ENCODE measurements at places on chromosomes 6 and 20. TPM values are rescaled to one million over a fixed set of nuclear protein-coding genes. Genes with fewer than 3 reads are reported as not detected.

GRCh38 chr6:44131892-44132291, 4.5 kb downstream of the TMEM63B start:
- DNase-seq, result no peak

DNA sequence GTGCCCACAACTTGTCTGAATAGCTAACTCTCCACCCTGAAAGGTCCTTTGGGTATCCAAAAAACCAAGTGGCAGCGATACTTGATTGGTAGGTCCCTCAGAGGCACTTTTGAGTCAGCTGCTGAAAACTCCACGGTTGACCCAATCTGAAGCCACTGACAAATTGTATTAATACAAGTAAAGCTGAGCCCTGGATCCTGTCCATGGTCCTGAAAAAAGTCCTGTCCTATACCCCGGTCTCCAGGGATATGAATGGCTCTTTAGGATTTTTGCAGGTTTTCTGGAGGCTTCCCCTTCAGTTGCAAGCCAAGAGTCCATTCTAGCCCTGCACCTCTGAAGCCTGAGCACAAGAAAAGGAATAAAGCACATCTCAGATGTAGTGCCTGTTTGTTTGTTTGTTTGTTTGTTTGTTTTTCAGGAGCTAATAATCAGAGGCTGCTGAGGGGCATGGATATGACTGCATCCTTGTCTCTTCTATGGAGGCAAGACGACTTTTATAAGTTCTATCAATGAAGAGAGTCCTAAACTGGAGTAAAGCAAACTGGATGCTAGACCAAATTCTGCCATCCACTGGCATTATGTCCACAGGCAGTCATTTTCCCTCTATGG, 1.7 kb upstream of the SLC12A5 start:
- no peak for DNase-seq

DNA sequence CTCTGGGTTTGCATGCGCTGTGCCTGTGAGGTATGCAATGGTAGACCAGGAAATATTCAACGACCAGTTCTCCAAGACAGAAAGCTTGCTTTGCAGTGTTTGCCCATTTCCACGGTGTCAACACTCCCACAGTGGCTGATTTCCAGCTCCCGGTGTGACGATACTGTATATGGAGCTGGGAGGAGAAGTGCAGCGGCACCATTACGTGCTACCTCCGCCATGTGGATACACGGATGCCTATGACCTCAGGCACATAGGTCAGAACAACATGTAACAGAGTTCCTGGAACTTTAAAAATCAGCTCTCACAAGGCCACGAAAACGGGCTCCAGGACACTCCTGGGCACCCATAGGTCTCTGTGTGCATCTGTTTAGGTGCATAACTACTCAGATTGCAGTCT, 51.1 kb downstream of the NFATC2 start:
- no peak for DNase-seq

GRCh38 chr20:44805979-44806620, 4.2 kb downstream of the RIMS4 start:
- DNase-seq, result no peak

GRCh38 chr20:1911536-1911935, 16.3 kb downstream of the SIRPA start:
- DNase-seq, result no peak

GRCh38 chr6:66896415-66896814, 1189.4 kb upstream of the EYS start:
- DNase-seq, result no peak

DNA sequence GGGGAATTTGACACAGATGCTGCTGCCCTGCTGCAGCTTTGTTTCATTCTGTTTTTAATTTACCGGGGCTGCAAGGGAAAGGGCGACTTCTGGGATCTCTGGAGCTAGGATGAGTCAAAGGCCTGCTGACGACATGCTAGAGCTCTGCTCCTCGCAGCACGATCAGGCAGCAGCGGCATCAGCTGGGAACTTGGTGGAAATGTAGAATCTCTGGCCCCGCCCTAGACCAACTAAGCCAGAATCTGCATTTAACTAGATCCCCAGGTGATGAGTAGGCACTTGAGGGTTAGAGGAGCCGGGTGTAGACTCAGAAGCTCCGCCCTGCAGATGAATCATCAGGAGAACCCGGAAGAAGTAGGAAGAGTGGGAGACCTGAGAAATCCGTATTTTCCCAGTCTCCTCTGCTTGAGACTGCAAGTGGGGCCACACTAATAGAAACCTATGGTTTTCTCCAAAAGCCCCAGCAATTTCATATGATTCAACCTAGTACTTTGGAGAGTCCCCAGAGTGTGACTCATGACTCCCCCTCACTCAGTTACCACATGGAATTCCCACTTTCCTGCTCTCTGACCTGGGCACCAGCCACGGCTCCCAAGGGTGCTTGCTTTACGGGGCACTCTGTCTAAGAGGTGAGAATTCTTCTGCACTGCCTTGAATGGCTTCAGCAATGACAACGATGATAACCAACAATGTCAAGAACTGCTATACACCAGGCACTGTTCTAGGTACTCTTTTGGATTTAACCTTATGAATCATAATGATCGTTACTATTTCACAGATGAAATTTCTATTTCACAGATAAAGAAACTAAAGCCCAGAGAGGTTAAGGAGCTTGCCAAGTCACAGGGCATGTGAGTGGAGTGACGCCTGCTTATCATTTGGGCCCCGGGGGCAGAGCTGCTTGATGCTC, 18.1 kb downstream of the TUBB2B start:
- DNase-seq, result no peak

- peak; percentile 86 for DNase-seq
Measured at GRCh38 chr20:50169329-50169823, 15.9 kb upstream of the PEDS1 start.

DNA sequence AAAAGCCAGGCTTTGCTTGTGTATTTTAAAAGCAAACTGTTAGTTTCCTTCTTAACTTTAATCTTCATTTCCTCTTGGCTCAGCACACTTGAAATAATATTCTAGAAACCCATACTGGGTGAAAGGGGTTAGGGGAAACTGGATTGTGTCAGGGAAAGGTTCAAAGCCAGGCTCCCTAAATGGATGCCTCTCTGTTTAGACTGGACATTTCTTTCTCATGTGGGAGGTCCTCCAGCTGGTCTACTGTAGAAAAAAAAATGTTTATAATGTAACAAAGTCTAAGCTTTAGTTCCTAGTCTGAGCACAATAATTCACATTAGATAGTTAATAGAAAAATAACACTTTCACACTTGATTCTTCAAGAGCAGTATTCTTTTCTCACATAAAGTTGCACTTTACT, 89.0 kb upstream of the AKIRIN2 start:
- DNase-seq, result no peak

DNA sequence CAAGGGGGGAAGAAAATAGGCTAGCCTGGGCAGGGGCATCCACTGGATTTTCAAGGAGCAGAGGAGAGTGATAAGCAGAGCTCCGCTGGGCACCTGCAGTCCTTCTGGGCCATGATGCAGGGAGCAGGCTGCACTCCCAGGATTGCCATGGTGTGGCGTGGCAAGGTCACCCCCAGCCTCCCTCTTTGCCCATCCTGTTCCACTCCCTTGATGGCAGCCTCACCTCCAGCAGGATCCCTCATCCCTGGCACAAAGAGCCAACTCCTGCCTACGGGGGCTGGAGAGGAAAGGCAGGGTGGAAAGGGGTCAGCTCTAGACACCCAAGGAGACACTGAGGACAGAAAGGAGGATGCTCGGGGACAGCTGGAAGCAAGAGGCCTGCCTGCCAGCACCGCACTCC, 22.4 kb upstream of the MYMX start:
- no peak for DNase-seq

DNA sequence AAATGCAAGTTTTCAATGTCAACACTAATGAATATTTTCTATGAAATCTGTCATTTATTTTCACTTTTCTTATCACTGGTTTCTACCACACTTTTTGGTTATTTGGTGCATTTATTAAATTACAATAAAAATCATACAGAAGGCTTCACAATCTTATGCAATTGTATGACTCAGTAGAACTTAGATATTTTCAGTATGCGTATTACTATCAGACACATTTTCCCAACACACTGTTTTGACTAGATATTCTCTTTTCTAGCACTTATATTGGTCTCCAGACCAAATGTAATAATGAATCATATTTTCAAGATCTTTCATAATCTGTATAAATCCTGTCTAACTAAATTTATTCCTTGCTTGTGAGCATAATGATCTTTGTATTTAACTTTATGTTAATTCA, 74.1 kb downstream of the FAM83B start:
- DNase-seq, result no peak

DNA sequence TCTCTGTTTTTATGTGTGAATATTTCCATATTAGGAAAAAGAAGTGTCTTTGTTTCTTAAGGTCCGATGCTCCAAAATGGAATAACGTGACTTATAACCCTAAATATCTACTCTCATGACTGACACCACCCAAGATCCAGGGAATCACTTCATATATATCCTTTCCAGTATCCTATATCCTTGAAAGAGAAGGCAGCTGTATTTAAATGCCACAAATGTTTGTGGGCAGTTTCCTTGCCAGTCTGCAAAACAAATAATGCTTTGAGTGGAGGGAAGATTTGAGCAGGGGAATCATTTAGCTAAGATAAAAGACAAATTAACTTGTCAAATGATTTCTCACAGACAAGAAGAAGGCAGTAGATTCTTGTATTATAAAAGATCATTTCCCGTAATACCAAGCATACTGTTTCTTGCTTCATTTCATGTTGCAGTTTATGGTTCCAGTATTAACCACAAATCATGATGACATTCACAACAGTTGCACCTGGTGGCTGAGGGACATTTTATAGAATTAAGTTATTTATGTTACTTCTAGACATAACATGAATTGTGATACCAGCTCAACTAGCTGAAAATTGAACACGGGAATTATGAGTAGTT, 30.0 kb upstream of the FABP7 start:
- no peak for DNase-seq

DNA sequence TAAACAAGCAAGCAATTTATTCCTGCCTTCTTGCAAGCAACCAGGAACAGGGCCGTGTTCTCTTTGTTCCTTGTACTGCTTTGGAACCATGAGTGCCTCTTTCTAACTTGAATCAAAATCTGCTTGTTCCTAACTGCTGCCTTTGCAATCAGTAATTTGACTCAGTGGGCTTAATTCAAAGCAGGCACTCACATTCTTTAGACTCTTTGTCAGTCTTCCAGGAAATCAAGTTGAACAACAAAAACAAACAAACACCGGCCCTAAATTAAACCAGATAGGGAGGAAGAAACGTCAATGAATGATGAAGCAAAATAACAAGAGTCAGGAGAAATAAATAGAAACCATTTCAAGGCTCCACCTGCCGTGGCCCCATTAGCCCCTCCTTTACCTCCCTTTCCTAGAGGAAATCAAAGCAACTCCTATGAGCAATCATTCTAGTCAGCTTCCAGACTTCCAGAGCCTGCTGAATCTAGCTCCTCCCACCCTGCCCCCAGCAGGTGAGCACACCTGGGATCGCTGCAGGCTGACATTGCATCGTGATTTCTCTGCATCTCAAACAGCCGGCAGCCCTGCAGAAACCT, 582.2 kb upstream of the FLRT3 start:
- no peak for DNase-seq

DNA sequence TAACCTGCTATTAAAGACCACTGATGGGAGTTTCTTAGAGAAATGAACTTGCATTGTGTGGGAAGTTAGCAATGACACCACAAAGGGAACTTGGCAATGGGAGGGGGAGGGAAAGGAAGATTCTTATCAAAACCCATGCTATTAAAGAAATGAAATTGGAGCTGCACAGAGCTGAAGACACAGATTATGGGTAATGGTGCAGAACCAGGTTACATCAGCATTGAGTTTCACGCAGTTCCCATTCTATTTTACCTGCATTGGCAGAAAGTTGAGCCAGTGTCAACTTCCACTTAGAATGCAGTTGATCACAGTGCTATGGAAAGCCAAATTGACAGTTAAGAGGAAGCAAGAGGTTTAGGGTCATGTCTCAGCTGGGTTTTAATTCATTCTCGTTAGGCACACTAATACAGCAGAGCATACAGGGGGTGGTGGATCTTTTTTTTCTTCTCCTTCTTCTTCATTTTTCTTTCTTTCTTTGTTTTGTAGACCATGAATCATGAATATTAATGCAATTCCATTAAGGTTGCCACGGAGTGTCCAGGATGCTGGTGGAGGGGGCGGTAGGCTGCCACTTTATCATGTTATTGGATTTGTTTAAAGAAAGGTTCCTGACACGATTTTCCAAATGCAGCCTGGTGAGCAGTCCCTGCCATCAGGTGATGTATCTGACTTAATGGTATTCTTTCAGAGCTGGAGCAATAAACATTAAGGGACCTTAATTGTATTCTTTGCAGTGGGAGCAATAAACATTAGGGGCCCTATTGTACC, 1092.0 kb upstream of the MAP3K7 start:
- no peak for DNase-seq

DNA sequence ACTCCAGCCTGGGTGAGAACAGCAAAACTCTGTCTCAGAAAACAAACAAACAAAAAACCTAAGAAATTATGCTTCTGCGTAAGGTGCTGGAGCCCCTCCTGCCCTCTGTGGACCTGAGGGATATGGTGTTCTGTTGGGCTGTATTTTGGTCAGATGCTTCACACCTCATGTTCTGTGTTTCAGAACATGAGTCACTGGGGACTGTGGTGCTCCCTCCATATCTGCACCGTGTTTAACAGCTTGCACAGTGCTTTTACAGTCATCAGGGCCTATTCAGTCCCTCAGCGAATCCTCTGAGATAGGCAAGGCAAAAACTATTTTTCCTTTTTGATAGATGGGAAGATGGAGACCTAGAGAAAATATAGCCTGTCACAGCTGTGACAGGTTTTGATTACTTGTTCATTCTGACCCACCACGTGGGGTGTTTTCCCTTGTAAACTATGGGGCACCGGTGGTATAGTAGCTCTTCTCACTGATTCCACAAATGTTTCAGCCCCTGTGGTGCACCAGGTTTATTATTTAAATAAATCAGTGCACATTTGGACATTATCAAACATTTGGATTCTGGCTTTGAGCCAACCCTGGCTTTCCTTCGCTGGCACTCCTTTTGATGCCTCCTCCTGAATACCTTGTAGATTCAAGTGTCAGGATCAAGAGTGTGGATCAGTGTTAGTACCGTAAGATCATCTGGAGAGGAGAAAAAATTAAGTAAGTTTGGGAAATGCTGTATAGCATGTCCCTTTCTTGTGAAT, 9.6 kb downstream of the TTPAL start:
- no peak for DNase-seq

- DNase-seq, result no peak
Measured at GRCh38 chr6:17475606-17476244, 82.3 kb downstream of the CAP2 start.

DNA sequence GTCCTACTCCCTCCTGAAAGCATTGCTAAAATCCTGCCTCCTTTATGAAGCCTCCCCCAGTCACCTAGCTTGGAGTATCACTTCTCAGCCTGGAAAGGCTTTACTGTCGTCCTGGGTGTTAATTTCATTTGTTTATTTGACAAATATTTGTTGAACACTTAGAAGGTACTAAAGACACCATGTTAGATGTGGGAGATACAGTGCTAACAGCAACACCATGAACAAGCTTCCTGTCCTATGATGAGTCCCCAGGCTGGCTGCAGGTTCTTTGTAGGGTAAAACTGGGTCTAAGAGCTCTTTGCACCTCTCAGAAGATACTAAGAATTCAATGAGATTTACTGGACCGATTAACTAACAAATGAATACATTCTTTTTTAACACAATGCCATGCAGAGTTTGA, 109.2 kb upstream of the TMEM170B start:
- no peak for DNase-seq

Gene DDX27
- 73.8 TPM for total RNA-seq

Gene DEFB132
- total RNA-seq, result not detected

Gene LINC00237
- not detected for total RNA-seq
